Liver (tissue), 10 donors: ENCODE measurements at places on chromosomes 3 and 15.
A peak's percentile ranks its signal among the peaks of the same experiment; 100 is the strongest.

DNA sequence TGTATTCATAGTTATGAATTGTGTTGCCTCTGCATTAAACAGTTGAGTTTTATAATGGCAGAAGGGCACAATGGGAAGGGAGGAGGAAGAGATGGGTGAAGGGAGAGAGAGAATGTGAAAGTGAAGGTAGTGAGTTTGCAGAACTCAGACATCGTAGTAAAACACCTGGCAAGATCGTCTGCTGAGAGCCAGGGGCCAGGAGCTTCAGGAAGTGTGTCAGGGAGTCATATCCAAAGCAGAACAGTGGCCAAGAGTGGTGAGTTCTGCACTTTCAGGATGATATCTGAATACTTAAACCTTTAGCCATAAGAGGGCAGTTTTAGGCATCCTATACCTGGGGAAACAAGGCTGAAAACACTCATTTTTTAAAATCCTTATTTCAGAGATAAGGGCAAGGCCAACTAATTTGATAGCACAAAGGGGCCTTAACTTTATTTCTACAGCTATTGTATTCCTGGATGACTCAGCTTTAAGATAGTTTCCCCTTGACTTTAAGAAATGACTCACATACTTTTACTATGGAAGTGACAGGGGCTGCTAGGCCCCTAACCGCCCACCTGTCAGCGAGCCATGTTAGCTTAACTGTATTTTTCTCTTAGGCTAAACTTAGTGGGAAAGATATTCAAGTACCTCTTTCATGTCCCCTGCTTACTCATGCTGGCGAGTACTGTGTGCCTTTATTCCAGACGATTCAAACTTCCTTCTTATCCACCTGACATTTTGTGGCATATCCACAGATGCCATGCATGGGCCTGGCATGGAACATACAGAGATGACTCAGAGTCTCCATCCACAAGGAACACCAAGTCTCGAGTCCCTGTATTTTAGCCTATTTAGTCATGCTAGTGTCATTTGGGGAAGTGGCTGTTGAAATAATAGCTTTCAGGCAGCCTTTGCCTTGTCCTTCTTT lies 53.9 kb downstream of the RLBP1 start:
- DNase-seq = no peak
- peaks cover 4% of the 10 kb centered on the region for H3K36me3 ChIP-seq
- no peak overlapping the region for H3K4me3 ChIP-seq

- H3K4me1 ChIP-seq = no peaks in the 10 kb centered on the region
- no peaks in the 10 kb centered on the region for H3K36me3 ChIP-seq
- no peaks in the 10 kb centered on the region for H3K27me3 ChIP-seq
These were observed 19.4 kb downstream of the RBP1 start for GRCh38 chr3:139519998-139520737.

GRCh38 chr3:169237201-169237600 lies 426.3 kb downstream of the MECOM start:
- no peak overlapping the region for H3K4me3 ChIP-seq
- no peaks in the 10 kb centered on the region for H3K4me1 ChIP-seq
- no peaks in the 10 kb centered on the region for H3K36me3 ChIP-seq

- H3K27me3 ChIP-seq = no peaks in the 10 kb centered on the region
- H3K4me3 ChIP-seq = no peak overlapping the region
- H3K36me3 ChIP-seq = no peaks in the 10 kb centered on the region
These were observed 26.1 kb downstream of the SHF start for GRCh38 chr15:45161666-45162065.

- H3K4me1 ChIP-seq = peaks cover 2% of the 10 kb centered on the region
- no peaks in the 10 kb centered on the region for H3K27me3 ChIP-seq
- no peak for DNase-seq
- H3K4me3 ChIP-seq = no peak overlapping the region
- no peaks in the 10 kb centered on the region for H3K36me3 ChIP-seq
- no peak overlapping the region for H3K27ac ChIP-seq
These were observed 8.6 kb downstream of the CLEC3B start for GRCh38 chr3:45034612-45035252.

- H3K36me3 ChIP-seq = no peaks in the 10 kb centered on the region
- no peak overlapping the region for H3K27ac ChIP-seq
- no peak for DNase-seq
- no peaks in the 10 kb centered on the region for H3K27me3 ChIP-seq
- H3K4me3 ChIP-seq = no peak overlapping the region
These were observed 44.7 kb upstream of the NR2F2 start for GRCh38 chr15:96285729-96286254.

- no peak for DNase-seq
- H3K4me3 ChIP-seq = no peak overlapping the region
- H3K27me3 ChIP-seq = no peaks in the 10 kb centered on the region
- H3K27ac ChIP-seq = no peak overlapping the region
These were observed 198.6 kb downstream of the KLF13 start for GRCh38 chr15:31525185-31525695.

DNA sequence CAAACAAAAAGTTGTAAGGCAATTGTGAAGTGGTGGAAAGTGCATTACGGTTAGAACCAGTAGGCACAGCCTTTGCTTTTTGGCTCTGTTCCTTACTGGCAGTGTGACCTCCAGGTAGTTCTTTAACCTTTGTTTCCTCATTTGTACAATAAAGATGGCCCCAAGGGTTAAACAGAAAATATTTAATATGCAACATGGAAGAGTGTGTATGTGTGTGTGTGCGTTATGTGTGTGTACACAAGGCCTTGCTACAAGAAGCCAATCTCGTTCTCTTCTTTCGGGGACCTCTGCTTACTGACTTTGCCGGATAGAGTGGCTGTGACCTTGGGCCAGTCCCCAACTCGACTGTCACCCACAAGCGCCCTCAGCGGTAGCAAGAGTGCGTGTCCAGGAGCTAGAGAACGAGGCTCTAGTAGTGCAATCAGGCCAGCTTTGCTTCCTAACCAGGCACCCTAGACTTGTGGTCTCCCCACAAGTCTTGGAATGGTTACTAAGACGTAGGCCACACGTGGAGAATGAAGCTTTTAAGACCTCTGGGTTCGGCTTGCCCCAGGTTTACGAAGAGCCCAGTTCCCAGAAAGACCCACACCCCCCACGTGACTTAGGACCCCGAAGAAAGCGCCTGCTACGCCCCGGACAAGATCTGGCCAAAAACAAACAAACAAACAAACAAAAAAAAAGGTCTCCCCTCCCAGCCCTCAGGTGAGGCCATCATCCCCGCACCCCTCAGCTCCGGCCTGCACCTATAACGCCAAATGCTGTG lies 593 bp downstream of the CIAO2A start:
- H3K27me3 ChIP-seq = no peaks in the 10 kb centered on the region
- peaks cover 51% of the 10 kb centered on the region for H3K4me1 ChIP-seq
- peak overlapping the region; percentile 93 for H3K27ac ChIP-seq
- peaks cover 3% of the 10 kb centered on the region for H3K36me3 ChIP-seq
- H3K4me3 ChIP-seq = peak overlapping the region; percentile 92
- DNase-seq = peak; percentile 69

GRCh38 chr3:157752554-157752953 lies 249.3 kb upstream of the VEPH1 start:
- DNase-seq = no peak
- H3K4me3 ChIP-seq = no peak overlapping the region
- no peak overlapping the region for H3K27ac ChIP-seq
- no peaks in the 10 kb centered on the region for H3K27me3 ChIP-seq
- no peaks in the 10 kb centered on the region for H3K36me3 ChIP-seq
